ENCODE measurements at places on chromosomes 16 and 17. TPM values are rescaled to one million over a fixed set of nuclear protein-coding genes. Genes with fewer than 3 reads are reported as not detected.

The TM4SF5 gene
- not detected for total RNA-seq

The CCL8 gene
- total RNA-seq, result not detected

The DBF4B gene
- 27.7 TPM for total RNA-seq

The RPGRIP1L gene
- 5.1 TPM for total RNA-seq

The TBC1D3G gene
- total RNA-seq, result not detected

The ACAP1 gene
- total RNA-seq, result 756 TPM

The CDRT15 gene
- not detected for total RNA-seq

The NPTX1 gene
- 2.5 TPM for total RNA-seq

The KRT12 gene
- not detected for total RNA-seq

The PALB2 gene
- total RNA-seq, result 21.3 TPM

The ABCC6 gene
- total RNA-seq, result not detected

The TBC1D3 gene
- total RNA-seq, result not detected
